Stimulated activated CD8-positive, alpha-beta memory T cell treated with anti-CD3 and anti-CD28 coated beads, Interleukin-4, amount 100 ng/mL, for 1 hour (primary cell): ENCODE measurements at places on chromosomes 11 and 22.
A peak's percentile ranks its signal among the peaks of the same experiment; 100 is the strongest.

- DNase-seq: no peak
Measured at GRCh38 chr11:128593281-128593680, 5.9 kb upstream of the ETS1 start.

DNA sequence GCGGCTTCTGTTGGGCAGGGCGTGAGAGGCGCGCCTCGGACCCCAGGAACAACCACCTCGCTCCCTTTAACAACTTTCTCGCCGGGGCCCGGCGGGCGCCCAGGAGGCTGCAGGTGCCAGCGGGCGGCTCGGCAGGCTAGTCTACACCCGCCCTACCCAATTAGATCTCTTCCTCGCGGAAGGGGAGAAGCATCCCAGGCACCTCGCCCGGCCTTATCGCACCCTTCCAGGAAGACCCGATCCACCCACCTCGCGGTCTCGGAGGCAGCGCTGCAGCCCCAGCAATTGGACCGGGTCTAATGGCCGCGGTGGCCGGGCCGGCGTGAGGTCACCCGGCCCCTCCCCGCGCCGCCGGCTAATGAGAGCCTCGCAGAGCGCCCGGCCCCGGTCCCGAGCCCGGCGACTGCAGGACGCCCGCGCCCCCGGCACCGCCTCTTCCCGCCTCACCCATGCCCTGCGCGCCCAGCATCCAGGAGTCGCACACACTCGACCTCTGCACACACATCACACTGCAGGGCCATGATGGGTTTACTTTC lies at the start of gene PLAAT3:
TSS of gene PLAAT3 (minus strand) at position 298 of the 536 bp plus-strand sequence. CDS start 419 bp downstream, outside the sequence.
- no peak for DNase-seq

DNA sequence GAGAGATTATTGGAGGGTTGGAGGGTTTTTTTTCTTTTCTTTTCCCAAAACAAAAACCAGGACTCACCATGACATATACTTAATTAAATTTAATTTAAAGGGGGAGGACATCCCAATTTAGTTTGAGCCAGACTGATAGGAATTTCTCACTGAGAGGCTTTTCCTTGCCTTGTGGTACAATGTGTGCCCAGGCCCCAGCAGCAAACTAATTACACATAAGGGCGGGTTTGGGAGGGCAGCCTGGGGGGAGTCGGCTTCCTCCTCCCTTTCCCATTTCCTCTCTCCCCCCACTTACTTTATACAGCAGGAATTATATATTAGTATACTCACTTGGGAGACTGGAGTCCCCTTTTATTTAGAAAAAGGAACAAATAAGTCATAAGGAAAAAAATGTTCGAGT lies 2.9 kb downstream of the TEAD1 start:
- no peak for DNase-seq

- DNase-seq: no peak
Measured at GRCh38 chr11:67304511-67305113, 1.3 kb downstream of the SSH3 start.

GRCh38 chr11:33685082-33685481 lies 15.5 kb downstream of the C11orf91 start:
- DNase-seq: no peak

DNA sequence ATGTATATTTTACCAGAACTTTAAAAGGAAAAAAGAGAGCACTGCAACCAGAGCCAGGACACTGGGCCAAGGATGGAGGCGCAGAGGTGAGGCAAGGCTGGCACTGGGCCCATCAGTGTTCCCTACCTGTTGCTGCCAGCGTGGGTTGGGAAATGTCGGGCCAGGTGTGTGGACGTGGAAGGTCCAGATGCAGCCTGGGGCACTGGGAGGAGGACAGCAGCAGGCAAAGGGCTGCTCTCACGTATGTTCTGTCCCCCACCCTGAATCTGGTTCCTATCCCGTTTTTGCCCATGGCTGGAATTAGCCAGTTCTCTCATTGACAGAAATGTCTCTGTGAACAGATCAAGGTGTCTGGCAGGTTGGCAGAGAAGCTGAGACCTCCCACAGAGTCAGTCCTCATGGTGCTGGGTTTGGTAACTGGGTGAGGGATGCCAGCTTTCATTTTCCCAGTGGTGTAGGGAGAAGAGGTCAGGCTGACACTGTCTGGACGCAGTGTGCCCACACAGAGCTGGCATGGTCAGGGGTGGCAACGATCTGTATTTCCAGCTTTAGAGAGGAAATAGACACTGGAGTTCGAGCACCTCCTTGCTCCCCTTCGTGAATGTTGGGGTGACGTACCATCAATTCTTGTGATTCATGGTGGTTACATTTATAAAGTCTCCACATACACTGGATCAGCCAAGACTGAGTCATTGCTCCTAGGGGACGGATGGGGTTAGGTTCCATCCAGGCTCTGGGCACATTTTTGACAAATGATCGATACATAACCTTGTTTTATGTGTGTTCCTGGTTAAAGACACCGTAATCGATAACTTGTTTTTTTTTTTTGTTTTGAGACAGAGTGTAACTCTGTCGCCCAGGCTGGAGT lies 4.3 kb upstream of the PNPLA3 start:
- no peak for DNase-seq

DNA sequence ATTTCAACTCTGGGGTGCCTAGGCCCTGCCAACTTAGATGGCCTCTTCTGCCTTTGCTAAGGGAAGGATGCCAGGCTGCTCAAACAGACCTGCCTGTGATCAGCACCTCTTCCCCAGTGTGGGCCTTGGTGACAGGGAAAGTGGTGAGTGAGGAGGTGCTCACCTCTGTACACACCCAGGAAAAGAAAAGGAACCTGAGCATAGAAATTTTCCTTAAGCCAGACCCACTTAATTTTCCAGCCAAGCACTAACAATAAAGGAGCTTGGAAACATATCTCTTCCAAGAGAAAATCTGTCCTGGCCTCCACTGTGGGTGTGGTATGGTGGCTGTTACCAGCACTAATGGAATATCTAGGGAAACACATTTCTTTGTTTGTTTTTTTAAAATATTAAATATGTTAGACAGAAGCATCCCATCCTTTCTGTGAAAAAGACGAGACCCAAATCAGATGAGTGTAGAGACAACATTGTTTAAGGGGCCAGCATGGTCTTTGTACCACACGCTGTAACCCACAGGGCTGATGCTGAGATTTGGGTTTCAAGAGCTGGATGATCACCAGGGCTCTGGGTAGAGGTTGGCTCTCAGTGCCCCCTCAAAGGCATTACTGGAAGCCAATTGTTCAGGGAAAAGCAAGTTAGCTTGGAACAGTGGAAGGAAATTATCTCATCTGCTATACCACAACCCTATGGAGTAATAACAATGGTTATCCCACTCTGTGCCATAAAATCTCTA lies 472.2 kb downstream of the INSC start:
- no peak for DNase-seq

DNA sequence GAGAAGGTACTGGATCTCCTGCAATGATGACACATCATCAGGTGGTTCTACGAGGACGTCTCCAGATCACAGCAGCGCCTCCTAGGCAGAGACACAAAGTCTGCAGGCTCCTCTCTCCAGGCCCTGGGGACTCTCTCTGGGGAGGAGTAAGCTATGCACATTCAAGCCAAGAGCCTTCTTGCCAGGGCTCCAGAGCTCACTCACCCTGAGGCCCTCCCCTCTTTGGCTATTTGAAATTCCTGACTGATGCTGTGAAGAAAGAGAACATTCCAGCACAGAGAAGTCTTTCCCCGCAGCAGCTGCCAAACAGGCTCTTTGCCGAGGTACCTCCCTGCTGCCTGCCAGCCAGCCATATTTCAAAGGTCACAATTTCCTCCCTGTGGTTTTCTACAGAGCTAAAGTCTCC lies 204.9 kb downstream of the CSNK2A3 start:
- DNase-seq: no peak

- no peak for DNase-seq
Measured at GRCh38 chr11:38384568-38384967, 1786.5 kb upstream of the RAG2 start.

DNA sequence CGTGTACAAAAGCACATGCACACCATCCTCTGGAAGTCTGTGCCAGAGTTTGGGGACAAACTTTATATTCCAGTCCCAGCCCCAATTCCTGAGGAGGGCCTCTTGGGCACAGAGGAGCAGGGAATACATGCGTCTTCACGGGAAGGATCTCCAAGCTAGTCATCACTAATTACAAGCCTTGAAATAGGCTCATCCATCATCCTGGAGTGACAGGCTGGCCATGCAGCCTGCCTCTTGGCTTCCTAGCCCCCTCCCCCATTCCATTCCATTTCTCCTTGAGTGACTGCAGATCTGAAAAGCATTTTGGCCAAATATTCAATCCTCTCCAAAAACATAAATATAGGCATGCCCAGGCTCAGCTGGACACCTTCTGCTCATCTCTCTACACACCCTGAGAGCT lies 24.8 kb downstream of the SERPING1 start:
- DNase-seq: no peak

DNA sequence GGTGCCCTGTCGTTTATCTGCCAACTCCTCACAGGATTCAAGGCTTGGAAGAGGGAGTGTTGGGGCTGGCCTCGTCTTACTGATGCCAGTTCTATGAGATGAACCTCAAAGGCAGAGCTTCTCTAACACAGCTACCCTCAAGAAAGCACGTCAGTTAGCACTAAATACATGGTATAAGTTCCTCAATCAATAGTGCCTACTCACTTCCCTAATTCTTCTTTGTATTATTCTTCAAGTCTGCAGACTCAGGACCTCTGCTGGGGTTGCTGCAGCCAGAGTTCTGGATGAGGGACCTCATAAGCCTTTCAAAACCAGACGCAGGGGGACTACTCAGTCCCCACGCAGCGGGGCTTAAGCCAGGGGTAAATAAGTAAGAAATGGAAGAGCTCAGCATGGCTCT lies 118.3 kb downstream of the VPREB1 start:
- no peak for DNase-seq

GRCh38 chr22:46362203-46362933 lies 26.9 kb downstream of the TRMU start:
- no peak for DNase-seq

GRCh38 chr11:67071420-67072284 lies 15.0 kb downstream of the RHOD start:
- peak; percentile 46 for DNase-seq

DNA sequence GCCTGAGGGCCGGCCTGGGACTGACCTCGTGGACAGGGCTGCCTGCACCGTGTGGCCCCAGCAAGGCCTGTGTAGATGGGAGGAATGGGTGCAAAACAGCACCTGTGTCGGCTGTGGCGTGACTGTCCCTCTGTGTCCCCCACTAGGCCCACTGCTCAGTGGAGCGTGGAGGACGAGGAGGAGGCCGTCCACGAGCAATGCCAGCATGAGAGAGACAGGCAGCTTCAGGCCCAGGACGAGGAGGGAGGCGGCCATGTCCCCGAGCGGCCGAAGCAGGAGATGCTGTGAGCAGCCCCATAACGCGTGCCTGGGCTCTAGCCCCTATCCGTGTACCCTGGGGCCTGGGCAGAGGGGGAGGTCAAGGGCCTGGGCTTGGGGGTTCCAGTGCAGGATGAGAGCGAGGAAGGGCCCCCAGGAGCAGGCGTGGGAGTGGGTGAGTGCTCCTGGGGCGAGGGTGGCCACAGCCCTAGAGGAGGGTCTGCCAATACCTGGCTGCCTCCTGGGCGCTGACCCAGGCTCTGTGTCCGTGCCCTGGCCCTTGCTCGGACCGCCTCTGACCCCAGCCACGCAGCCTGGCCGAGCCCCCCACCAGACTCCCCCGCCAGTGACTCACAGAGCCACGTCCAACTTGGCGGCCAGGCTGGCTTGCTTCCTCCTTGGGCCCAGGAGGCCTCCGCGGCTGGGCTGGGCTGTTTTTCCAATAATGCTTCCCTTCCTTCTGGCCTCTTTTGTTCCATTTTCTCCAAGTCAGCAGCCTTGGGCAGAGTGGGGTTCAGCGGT lies 11.6 kb downstream of the PRR33 start:
- DNase-seq: no peak

DNA sequence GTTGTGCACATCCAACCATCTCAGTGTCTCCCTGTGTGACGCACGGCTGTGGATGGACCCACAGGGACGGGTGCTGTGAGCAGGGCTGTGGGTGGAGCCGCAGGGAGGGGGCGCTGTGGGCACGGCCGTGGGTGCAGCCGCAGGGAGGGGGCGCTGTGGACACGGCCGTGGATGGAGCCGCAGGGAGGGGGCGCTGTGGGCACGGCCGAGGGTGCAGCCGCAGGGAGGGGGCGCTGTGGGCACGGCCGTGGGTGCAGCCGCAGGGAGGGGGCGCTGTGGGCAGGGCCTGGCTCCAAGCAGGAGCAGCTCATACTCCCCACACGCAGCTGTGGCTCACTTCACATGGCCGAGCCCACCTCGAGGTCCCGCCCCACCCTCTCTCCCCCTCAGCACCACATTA lies 6.0 kb upstream of the MAPK11 start:
- DNase-seq: peak; percentile 12

DNA sequence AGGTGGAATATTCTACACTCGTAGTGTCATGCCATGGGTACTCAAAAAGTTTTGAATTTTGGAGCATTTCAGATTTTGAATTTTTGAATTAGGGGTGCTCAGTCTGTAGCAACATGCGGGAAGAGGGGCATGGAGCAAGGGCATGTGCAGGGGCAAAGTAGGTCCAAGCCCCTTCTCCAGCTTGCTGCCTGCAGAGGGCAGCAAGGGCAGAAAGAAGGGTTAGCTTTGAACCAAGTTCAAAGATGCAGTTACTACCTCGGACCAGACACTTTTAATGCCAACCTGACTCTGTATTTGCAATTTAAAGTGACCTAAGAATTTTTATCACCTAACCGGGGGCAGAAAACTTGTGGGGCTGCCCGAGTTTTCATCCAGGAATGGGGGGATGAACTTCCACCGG lies 68.2 kb downstream of the CD82 start:
- no peak for DNase-seq

GRCh38 chr11:2136209-2136951 lies 2.8 kb downstream of the IGF2 start:
- no peak for DNase-seq

DNA sequence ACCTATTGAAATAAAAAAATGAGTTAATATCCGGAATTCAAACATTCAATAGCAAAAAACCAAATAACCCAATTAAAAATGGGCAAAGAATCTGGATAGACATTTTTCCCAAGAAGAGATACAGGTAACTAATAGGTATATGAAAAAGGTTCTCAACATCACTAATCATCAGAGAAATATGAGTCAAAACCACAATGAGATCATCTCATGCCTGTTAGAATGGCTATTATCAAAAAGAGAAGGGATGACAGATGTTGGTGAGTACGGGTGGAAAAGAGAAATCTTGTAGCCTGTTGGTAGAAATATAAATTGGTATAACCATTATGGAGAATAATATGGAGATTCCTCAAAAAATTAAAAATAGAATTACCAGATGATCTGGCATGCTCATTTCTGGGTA lies 26.9 kb upstream of the OR6M1 start:
- DNase-seq: no peak

GRCh38 chr22:28185130-28185529 lies 266.1 kb upstream of the PITPNB start:
- DNase-seq: no peak
